HS-5 (cell line): ENCODE measurements at places on chromosomes 7 and 10.

- DNase-seq: no peak
These were observed 20.4 kb downstream of the SH2B2 start for GRCh38 chr7:102306916-102307677.

GRCh38 chr7:81235997-81236396 lies 317.1 kb upstream of the SEMA3C start:
- no peak for DNase-seq

- DNase-seq: no peak
These were observed 598 bp downstream of the MCMBP start for GRCh38 chr10:119871881-119872609.

DNA sequence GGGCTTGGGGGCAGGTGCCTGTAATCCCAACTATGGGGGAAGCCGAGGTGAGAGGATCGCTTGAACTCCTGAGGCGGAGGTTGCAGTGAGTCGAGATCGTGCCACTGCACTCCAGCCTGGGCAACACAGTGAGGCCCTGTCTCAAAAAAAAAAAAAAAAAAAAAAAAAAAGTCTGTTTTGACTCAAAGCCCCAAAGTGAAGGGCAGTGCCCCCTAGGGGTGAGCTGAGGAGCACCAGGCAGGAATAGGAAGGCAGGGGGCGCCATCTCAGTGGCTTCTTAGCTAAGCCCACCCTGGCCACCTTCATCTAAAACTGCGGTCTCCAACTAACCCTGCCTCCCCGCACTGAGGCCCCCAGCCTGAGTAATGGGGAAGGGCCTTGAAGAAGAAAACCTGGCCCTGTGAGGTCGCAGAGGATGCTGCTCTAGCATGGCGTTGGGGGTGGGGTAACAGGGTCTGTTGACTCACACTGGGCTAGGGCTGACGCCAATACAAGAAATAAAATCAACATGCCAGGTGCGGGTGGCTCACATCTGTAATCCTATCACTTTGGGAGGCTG lies 9.8 kb downstream of the PODXL start:
- no peak for DNase-seq

DNA sequence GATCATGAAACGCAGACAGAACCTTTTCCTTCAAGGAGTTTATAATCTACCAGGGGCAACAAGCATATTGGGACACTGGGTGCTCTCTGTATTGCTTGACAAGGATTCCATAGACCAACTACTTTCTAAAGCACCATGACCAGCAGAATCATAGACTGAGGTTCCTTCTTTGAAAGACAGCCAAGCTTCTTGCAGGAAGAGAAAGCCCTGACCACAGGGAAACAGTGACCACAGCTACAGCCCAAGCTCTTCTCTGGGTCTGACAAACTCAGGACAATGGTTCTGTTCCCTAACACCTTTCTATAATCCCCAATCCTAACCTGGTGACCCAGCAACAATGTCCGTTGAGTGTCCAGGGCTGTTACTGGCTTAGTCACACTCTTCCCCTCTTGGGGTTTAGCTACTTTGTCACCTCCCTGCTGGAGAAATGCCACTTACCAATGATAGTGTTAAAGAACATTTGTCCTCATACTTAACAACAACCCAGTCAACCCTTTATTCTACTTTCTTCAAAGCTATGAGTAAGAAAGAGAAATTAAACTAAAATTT lies 155.7 kb downstream of the JAZF1 start:
- DNase-seq: no peak

DNA sequence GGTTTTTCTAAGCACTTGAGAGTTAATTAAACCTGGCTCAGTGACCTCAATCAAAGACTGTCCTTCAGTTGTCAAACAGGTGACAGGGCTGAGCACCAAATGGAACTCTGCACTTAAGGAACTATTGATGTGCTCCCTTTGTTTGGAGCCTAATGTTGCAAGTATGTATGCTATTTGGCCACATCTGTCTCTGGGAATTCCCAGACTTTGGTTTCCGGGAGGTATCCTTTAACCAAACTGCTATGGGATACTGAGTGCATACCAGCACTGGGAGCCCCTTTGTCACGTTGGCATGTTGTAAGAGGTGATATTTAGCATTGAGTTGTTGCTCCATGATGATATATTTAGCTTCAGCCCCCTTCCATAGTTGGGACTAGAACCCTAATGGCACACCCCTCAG lies 25.2 kb downstream of the ASZ1 start:
- DNase-seq: no peak

DNA sequence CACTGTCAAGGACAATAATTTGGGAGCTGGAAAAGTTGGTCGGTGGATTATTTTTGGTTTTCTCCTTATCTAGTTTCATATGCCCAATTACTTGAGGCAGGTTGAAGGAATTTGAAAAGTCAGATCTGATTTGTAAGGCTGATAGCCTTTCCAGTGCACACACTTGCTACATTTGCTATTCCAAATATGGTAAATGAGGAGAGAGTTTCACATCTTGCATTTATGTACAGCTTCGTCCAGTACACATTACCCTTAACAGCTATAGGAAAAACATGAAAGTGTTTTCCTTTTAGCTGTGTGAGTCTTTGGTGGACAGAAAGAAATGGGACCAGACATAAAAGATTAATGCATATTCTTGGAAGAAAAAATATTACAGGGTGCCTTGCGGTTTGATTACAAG lies 201.8 kb downstream of the CELF2 start:
- DNase-seq: no peak

DNA sequence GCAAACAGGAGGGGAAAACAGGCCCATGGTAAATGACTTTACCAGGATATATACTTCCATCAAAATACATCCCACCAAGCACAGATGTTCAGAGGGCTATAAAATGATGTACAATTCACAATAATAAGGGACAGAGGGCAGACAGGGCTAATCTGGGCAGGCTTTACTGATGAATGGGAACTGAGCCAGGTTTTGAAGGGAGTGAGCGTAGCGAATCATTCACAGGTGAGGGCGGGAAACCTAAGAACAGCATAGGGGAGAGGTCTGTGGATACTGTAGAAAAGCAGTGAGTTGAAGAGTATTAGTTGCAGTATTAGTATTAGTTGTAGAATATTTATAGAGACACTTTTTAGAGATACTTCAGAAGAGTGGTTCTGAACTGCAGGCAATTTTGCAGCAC lies 180.8 kb downstream of the JAZF1 start:
- DNase-seq: no peak

DNA sequence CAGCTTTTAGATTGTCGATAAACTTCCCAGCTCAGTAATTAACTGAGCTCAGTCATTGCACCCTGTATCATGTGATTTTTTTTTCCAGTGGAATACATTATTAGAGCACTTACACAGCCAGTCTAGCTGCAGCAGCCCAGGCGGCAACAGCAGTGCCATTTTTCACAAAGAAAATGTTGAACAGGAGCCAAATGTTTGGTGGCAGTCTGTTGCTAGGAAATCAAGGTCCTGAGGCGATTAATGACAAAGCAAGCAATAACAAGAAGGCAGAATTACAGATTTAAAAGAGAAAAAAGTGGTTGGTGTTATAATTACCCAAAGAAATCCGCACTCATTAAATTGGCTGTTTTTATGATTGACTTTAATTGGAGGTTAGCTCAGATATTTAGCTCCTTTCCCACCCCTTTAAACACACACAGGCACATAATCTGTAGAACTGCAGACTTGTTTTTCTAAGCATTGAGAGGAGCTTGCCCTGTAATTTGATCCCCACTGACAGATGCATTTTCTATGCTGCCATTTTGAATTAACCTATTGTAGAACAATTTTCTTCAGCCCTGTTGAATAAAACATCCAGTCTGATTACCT lies 267.4 kb downstream of the ADK start:
- DNase-seq: no peak

GRCh38 chr7:2821842-2822507 lies 22.1 kb downstream of the GNA12 start:
- peak; percentile 94 for DNase-seq

GRCh38 chr10:116888380-116889055 lies 39.2 kb downstream of the ENO4 start:
- DNase-seq: peak; percentile 80

GRCh38 chr10:95814011-95814727 lies 58.2 kb downstream of the ENTPD1 start:
- peak; percentile 47 for DNase-seq

- DNase-seq: no peak
These were observed 642.5 kb upstream of the KCND2 start for GRCh38 chr7:119630406-119630969.

- DNase-seq: no peak
These were observed 86.7 kb upstream of the GNAI1 start for GRCh38 chr7:80047856-80048459.

DNA sequence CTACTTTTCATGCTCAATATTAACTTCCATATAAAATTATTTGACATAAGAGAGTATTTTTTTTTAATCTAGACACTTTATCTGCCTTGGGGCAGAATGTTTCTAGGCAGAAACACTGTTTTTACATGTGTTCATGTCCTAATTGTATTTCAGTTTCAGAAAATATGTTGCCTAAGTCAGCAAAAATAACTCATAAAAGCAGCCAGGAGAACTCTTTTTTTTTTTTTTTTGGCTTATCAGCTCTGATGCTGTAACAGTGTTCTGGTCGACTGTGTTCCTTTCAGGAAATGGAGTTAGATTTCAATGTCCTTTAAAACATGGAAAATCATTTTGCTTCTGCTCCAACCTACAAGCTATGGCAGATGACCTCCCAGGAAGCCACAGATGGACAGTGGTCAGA lies 63.2 kb upstream of the OPALIN start:
- DNase-seq: no peak

DNA sequence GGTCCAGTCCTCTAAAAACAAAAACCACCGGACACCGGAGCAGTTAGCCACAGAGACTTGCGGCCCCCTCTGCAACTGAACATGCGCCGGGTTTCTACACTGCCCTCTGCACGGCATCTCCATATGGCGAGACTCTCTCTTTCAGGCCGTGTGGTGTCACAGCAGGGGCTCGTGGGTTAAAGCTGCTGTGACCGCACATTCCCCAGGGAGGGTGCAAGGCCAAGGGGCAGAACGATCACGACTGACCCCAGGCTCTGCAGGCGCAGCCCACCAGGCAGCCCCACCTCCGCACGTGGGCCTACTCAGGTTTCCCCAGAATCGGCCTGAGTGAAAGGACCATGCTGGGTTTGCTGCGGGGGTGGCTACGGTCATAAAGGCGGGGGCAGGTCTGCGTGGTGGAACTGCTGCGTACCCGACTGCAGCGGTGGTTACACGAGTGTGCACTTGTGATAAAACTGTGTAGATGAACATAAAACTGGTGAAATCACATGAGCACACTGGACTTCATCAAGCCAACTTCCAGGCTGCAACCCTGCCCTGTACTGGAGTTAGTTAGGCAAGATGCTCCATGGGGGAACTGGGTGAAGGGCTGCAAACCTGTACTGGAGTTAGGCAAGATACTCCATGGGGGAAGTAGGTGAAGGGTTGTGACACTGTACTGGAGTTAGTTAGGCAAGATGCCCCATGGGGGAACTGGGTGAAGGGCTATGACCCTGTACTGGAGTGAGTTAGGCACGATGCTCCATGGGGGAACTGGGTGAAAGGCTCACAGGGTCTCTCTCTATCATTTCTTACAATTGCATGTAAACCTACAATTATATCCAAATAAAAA lies 81.4 kb upstream of the PPP2R2D start:
- DNase-seq: no peak

GRCh38 chr10:84194424-84195043 lies at the start of gene CDHR1:
Gene CDHR1 (plus strand): TSS chr10:84194537. CDS start chr10:84194761, 224 bp downstream.
- DNase-seq: no peak

DNA sequence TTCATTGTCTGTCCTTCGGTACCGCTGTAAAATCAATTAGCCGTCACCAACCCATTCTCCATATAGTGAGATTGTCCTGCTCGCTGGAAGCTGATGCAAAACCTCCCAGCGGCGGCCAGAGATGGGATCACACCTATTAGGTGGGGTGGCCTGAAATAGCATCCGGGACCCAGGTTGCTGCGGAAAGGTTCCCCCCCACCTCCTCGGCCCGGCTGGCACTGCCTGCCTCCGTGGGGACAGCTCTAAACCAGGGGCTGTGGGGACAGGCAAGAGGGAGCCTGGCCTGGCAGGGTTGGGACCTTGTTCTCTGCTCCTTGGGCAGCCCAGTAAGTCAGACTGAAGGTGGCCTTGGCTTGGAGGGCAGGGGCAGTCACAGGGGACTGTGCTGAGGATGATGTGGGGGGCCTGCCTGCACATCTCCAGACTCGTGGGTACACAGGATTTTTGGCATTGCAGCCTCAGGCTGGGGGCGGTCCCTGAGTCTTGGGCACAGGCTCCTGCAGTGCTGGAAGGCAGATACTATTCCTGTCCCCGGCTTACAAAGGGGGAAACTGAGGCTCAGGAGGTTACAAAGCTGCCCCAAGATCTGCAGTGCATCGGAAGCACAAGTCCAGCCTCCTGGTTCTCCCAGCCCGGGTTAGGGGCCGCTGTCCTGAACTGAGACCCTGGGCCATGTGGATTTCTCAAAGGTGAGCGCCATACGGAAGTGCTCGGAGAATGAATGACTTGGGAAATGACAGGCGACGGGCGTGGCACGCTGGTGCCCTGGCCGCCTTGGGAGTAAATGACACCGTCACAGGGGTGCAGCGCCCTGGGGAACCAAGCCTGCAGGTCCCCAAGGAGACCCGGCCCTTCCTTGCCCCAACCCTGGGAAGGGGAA lies 65.6 kb downstream of the UNCX start:
- DNase-seq: no peak

GRCh38 chr7:78828317-78828716 lies 625.1 kb downstream of the MAGI2 start:
- no peak for DNase-seq

- no peak for DNase-seq
These were observed 168.4 kb upstream of the KMT2E start for GRCh38 chr7:104845557-104845956.

- DNase-seq: no peak
These were observed 31.5 kb downstream of the FAM241B start for GRCh38 chr10:69661414-69662172.

- no peak for DNase-seq
These were observed 163.6 kb downstream of the GALNT11 start for GRCh38 chr7:152189061-152189460.

GRCh38 chr10:38054361-38054797 lies 39.8 kb upstream of the ZNF37A start:
- peak; percentile 49 for DNase-seq

DNA sequence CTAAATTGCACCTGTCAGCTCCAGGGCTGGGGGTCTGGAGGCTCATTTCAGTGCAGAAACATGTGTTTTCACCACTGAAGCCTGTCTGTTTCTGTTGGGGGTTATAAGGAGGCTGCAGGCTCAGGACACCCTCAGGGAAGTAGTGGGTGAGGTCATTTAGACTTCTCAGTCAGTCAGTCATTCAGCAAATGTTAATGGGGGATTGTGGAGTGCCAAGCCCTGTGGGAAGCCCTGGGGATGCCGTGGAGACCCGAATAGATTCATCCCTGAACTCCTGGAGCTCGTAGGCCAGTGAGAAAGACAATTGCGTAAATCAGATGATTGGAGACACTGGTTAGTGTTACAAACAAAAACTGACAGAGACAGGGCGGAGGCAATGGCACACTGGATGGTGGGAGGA lies 19.2 kb downstream of the LHPP start:
- DNase-seq: no peak

GRCh38 chr7:138258197-138258559 lies 181.9 kb downstream of the AKR1D1 start:
- no peak for DNase-seq

GRCh38 chr10:57026307-57026706 lies 665.2 kb upstream of the ZWINT start:
- DNase-seq: no peak

- no peak for DNase-seq
These were observed 264.3 kb downstream of the RNLS start for GRCh38 chr10:88318803-88319202.

- no peak for DNase-seq
These were observed 37.3 kb upstream of the HABP2 start for GRCh38 chr10:113515601-113516000.

- no peak for DNase-seq
These were observed at the start of gene NANOS1 for GRCh38 chr10:119029613-119030420. Gene NANOS1 (plus strand): TSS chr10:119029714. CDS start chr10:119029802, 88 bp downstream.
